Effector memory CD4-positive, alpha-beta T cell (primary cell): ENCODE measurements at places on chromosomes 4 and X.

- DNase-seq = no peak
- no peak overlapping the region for H3K27ac ChIP-seq
- no peak overlapping the region for H3K4me3 ChIP-seq
- H3K27me3 ChIP-seq = no peaks in the 10 kb centered on the region
- no peaks in the 10 kb centered on the region for H3K36me3 ChIP-seq
- no peaks in the 10 kb centered on the region for H3K4me1 ChIP-seq
These were observed 34.0 kb upstream of the ENPP6 start for GRCh38 chr4:184251670-184251980.

GRCh38 chrX:70044541-70045245 lies 5.0 kb downstream of the AWAT2 start:
- H3K27ac ChIP-seq = no peak overlapping the region
- H3K36me3 ChIP-seq = no peaks in the 10 kb centered on the region
- H3K4me1 ChIP-seq = no peaks in the 10 kb centered on the region
- no peak overlapping the region for H3K4me3 ChIP-seq
- no peaks in the 10 kb centered on the region for H3K27me3 ChIP-seq

DNA sequence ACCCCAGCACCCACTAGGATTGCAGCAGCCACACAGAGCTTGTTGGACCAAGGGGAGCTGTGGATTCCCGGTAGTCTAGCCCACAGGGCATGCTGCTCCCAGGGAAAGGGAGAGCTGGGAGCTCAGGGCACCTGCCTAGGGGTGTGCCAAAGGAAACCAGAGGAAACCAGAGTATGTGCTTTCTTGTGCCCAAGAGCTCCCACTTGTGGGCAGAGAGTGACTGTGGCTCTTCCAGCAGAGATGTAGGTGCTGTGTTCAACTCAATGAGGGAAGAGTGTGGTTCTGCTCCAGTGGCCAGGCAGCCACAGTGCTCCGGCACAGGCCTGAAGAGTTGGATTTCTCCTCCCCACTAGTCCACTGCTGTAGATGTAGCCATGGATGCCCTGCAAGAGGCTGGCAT lies 1050.0 kb upstream of the INTU start:
- no peaks in the 10 kb centered on the region for H3K27me3 ChIP-seq
- no peak for DNase-seq
- no peaks in the 10 kb centered on the region for H3K4me1 ChIP-seq
- H3K4me3 ChIP-seq = no peak overlapping the region
- no peaks in the 10 kb centered on the region for H3K36me3 ChIP-seq

- DNase-seq = no peak
- H3K27me3 ChIP-seq = no peaks in the 10 kb centered on the region
- H3K36me3 ChIP-seq = no peaks in the 10 kb centered on the region
- no peak overlapping the region for H3K4me3 ChIP-seq
These were observed 396.6 kb downstream of the ADGRL3 start for GRCh38 chr4:61596606-61597340.

DNA sequence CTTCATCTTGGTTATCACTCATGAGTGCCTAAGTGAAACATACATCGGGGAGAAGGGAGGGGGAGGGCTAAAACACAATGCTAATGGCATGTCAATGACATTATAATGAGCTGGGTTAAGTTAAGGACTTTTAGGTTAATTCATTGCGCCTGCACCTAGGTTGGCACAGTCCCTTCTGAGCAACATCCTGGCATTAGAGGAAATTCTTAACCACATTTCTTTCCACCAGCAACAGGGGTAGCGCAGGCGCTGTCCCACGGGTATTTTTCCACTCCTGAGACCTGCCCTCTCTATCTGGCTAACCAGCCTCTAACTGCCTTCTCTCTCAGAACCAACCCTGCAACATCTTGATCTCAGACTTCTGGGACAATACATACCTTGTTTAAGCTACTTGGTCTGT lies 39.0 kb upstream of the PROM1 start:
- no peaks in the 10 kb centered on the region for H3K4me1 ChIP-seq
- H3K27ac ChIP-seq = no peak overlapping the region
- H3K4me3 ChIP-seq = no peak overlapping the region

GRCh38 chrX:103279624-103280023 lies 3.1 kb upstream of the TCEAL5 start:
- no peaks in the 10 kb centered on the region for H3K4me1 ChIP-seq
- no peaks in the 10 kb centered on the region for H3K36me3 ChIP-seq
- no peak overlapping the region for H3K4me3 ChIP-seq
- peaks cover 20% of the 10 kb centered on the region for H3K27me3 ChIP-seq
- no peak overlapping the region for H3K27ac ChIP-seq

DNA sequence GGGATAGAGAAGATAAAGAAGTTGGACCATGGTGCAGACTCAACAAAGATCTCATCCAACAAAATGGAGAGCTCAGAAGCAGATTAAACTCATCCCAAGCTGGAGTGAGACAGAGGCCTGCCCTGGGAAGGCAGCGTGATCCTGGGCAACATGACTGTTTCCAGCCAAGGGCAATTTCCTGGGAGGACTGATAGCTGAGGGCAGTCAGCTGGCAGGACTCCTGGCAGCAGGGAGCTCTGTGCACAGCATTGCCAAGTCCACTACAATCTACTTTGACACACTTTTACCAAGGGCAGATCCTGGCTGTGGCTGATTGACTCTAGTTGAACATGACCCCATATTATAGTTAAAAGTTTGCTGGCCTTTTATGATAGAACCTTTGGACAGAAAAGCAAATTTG lies 357.3 kb upstream of the RASGEF1B start:
- DNase-seq = no peak
- H3K4me1 ChIP-seq = no peaks in the 10 kb centered on the region
- H3K36me3 ChIP-seq = no peaks in the 10 kb centered on the region
- no peak overlapping the region for H3K27ac ChIP-seq

DNA sequence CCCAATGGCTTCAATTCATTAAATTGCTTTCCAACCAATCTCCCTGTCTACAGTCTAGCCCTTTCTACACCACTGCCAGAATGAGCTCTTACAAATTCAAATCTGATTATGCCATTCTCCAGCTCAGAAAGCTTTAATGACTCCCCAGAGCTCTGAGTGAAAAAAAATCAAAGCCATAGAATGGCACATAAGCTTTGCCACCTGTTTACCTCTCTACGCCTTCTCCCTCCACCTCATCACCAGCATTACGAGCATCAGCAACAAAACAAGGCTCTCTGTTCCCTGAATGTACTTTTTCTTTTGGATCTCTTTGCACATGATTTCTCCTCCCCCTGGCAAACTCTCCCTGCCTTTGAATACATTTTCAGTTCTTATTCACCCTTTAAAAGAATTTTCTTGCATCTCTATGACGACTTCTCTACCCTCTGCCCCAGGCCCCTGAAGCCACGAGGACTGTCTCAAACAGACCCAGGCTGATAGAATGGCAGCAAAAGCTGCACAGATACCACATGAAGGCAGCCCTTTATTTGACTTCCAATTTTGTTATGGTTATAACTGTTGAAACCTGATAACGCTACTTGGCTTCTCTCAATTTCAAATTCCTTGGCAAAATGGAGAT lies 516.0 kb downstream of the PCDH7 start:
- DNase-seq = no peak
- no peak overlapping the region for H3K27ac ChIP-seq
- no peaks in the 10 kb centered on the region for H3K36me3 ChIP-seq
- no peaks in the 10 kb centered on the region for H3K4me1 ChIP-seq
- H3K27me3 ChIP-seq = no peaks in the 10 kb centered on the region

- H3K27me3 ChIP-seq = no peaks in the 10 kb centered on the region
- H3K4me3 ChIP-seq = no peak overlapping the region
- no peak overlapping the region for H3K27ac ChIP-seq
These were observed 191.9 kb downstream of the SLC39A8 start for GRCh38 chr4:102153391-102153790.

DNA sequence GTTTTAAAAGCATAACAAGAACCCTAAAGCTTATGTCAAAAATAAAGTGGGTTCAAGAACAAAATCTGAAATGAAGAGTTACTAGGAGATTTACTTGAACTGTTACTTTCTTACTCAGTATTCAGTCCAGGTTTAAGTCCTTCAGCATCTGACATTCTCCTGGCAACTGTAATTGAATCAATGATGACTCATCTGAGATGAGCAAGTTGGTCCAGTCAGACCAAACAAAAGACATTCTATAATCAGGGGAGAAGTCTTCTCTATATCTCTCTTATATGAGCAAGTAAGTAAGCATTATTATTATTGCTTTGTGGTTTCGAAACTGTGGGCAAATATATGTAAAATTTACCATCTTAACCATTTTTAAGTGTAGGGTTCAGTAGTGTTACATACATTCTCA lies 34.6 kb downstream of the MAP9 start:
- DNase-seq = no peak
- H3K27ac ChIP-seq = no peak overlapping the region
- H3K4me1 ChIP-seq = no peaks in the 10 kb centered on the region
- H3K36me3 ChIP-seq = no peaks in the 10 kb centered on the region
- H3K27me3 ChIP-seq = no peaks in the 10 kb centered on the region
- no peak overlapping the region for H3K4me3 ChIP-seq

DNA sequence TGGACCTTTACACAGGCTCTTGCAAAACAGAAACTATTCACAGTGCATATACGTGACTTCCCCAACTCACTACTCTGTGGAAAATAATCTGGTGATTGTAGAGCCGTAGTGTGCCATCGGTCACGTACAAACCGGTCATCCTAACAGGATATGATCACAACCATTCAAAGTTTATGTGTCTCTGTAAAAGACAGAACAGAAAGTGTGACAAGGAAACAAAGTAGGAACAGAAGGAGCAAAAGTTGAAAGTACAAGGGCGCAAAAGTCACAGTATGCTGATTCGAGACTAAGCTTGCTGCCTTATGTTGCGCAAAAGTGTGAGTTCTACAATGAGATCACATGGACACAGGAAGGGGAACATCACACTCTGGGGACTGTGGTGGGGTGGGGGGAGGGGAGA lies 18.6 kb downstream of the MEPE start:
- no peaks in the 10 kb centered on the region for H3K36me3 ChIP-seq
- no peak for DNase-seq
- no peaks in the 10 kb centered on the region for H3K4me1 ChIP-seq
- H3K4me3 ChIP-seq = no peak overlapping the region
- H3K27ac ChIP-seq = no peak overlapping the region

- no peaks in the 10 kb centered on the region for H3K4me1 ChIP-seq
- no peaks in the 10 kb centered on the region for H3K36me3 ChIP-seq
- no peaks in the 10 kb centered on the region for H3K27me3 ChIP-seq
- no peak overlapping the region for H3K27ac ChIP-seq
These were observed 187.7 kb downstream of the UNC5C start for GRCh38 chr4:95360906-95361695.

- H3K4me3 ChIP-seq = no peak overlapping the region
- no peaks in the 10 kb centered on the region for H3K36me3 ChIP-seq
- H3K4me1 ChIP-seq = no peaks in the 10 kb centered on the region
These were observed 220.4 kb upstream of the AGTR2 start for GRCh38 chrX:115949900-115950822.

GRCh38 chr4:133559987-133560386 lies 410.9 kb downstream of the PCDH10 start:
- H3K4me1 ChIP-seq = no peaks in the 10 kb centered on the region
- DNase-seq = no peak
- H3K27ac ChIP-seq = no peak overlapping the region
- no peaks in the 10 kb centered on the region for H3K27me3 ChIP-seq
- no peaks in the 10 kb centered on the region for H3K36me3 ChIP-seq

GRCh38 chr4:4651811-4652755 lies 110.2 kb upstream of the STX18 start:
- no peak for DNase-seq
- H3K27ac ChIP-seq = no peak overlapping the region
- H3K4me3 ChIP-seq = no peak overlapping the region
- H3K36me3 ChIP-seq = no peaks in the 10 kb centered on the region
- H3K4me1 ChIP-seq = no peaks in the 10 kb centered on the region

GRCh38 chr4:99608417-99608816 lies 33.8 kb downstream of the MTTP start:
- H3K4me1 ChIP-seq = no peaks in the 10 kb centered on the region
- no peaks in the 10 kb centered on the region for H3K36me3 ChIP-seq
- H3K27ac ChIP-seq = no peak overlapping the region
- H3K4me3 ChIP-seq = no peak overlapping the region

GRCh38 chr4:3402491-3403347 lies 39.0 kb upstream of the HGFAC start:
- no peaks in the 10 kb centered on the region for H3K27me3 ChIP-seq
- no peaks in the 10 kb centered on the region for H3K4me1 ChIP-seq
- no peak overlapping the region for H3K4me3 ChIP-seq
- no peaks in the 10 kb centered on the region for H3K36me3 ChIP-seq
- no peak overlapping the region for H3K27ac ChIP-seq

GRCh38 chrX:131746491-131746968 lies 202.7 kb downstream of the OR13H1 start:
- H3K4me1 ChIP-seq = no peaks in the 10 kb centered on the region
- peak overlapping the region; percentile 62 for H3K4me3 ChIP-seq
- peak overlapping the region; percentile 30 for H3K27ac ChIP-seq
- H3K27me3 ChIP-seq = no peaks in the 10 kb centered on the region
- no peaks in the 10 kb centered on the region for H3K36me3 ChIP-seq

DNA sequence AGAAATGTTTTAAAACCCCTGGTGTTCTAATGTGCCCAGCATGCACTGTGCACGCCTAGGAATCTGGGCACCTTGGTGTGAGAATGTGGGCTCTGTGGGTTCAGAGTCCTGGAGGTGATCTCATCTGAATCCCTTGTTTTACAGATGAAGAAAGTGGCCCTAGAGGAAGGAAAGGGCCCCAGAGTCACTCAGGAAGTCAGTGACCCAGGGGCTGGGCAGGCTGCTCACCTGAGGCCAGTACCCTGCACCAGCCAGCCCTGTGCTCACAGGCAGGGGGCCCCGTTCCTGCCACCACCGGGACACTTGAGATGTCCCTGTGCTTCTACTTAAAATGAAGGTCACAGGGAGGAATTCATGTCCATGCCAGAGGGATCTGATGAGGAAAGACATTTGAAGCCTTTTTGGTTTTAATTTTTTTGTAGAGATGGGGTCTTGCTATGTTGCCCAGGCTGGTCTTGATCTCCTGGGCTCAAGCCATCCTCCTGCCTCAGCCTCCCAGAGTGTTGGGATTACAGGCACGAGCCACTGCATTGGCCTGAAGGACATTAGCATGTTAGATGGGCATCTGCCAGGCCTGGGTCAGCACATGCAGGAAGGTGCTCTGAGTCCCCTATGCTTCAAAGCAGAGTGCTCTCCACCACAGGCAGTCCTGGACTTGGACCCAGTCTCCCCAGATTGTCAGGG lies 7.4 kb upstream of the S100P start:
- H3K4me1 ChIP-seq = peaks cover 40% of the 10 kb centered on the region
- H3K27me3 ChIP-seq = no peaks in the 10 kb centered on the region
- H3K4me3 ChIP-seq = no peak overlapping the region

DNA sequence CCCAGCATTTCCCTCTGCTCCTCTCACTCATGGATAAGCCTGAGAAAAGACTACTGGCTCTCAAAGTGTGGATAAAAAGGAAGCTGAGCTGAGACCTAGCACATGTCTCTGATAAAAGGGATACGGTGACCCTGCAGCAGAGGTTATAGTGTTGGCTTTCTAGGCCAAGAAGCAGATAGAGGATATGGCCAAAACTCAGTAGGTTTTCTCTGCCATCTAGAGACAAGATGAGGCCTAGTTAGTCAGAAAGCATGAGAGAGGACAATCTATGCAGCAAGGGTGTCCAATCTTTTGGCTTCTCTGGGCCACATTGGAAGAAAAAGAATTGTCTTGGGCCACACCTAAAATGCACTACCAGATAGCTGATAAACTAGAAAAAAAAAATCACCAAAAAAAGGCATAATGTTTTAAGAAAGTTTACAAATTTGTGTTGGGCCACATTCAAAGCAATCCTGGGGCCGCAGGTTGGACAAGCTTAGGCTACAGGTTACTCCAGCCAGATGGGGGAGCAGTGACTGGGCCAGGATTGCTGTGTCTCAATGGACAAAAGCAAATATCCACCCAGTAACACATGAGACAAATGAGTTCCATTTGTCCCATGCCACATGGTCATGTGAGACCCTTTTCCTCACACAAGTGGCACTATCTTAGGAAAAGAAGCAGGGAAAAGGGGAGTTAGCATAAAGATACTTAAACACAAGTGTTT lies 411.4 kb downstream of the INPP4B start:
- no peaks in the 10 kb centered on the region for H3K36me3 ChIP-seq
- H3K4me1 ChIP-seq = no peaks in the 10 kb centered on the region
- H3K27me3 ChIP-seq = no peaks in the 10 kb centered on the region
- no peak overlapping the region for H3K27ac ChIP-seq
